ENCODE measurements at places on chromosomes 11 and 22. TPM values are rescaled to one million over a fixed set of nuclear protein-coding genes. Genes with fewer than 3 reads are reported as not detected.

- peaks cover 12% of the 10 kb centered on the region for H3K27me3 ChIP-seq
- no peak overlapping the region for H3K27ac ChIP-seq
- H3K4me1 ChIP-seq, result no peaks in the 10 kb centered on the region
Measured at GRCh38 chr22:47534804-47535410, 772.5 kb downstream of the TBC1D22A start.

GRCh38 chr22:30260682-30261081 is 6.0 kb downstream of the OSM start:
- DNase-seq, result no peak
- peaks cover 5% of the 10 kb centered on the region for H3K36me3 ChIP-seq
- H3K27me3 ChIP-seq, result no peaks in the 10 kb centered on the region
- no peak overlapping the region for H3K4me3 ChIP-seq
- H3K27ac ChIP-seq, result no peak overlapping the region

MRTFA gene
- 32.6 TPM for total RNA-seq

DNA sequence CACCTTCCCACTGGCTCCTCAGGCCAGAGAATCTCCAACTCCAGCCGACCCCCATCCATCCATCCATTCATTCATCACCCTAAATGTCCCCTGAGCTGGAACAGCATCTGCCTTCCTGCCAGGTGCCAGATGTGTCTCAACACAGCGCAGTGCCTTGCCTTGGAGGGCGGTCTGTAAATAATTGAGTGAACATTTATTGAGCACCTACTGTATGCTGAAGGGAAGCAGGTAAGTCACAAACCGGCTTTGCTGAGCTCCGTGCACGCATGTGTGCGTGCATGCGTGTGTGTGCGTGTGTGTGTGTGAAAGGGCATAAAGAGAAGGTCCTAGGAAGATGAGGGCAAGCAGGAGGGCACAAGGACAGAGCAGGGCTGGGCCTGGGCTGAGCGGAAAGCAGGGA is 10.2 kb downstream of the KCNJ4 start:
- no peaks in the 10 kb centered on the region for H3K36me3 ChIP-seq
- no peak for DNase-seq
- H3K4me1 ChIP-seq, result no peaks in the 10 kb centered on the region
- no peak overlapping the region for H3K4me3 ChIP-seq

TTC9C gene
- 37.4 TPM for total RNA-seq

DNA sequence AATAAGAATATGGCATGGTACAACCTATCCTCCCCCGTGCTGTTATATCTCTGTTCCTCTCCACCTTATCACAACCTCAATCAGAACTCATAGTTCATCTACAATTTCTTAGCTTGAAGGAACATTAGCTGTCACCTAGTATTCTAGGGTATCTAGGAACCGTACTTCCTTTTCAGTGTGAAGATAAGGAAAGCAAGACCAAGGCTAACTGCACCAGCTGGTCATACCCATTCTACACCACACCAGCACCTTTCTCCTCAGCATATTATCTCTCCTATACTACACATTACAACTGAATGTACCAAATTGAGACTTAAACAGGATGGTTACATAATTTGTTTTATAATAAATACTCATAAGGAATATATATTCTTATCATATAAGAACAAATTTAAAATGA is 73.1 kb downstream of the ARHGAP32 start:
- H3K36me3 ChIP-seq, result no peaks in the 10 kb centered on the region
- DNase-seq, result no peak
- H3K27me3 ChIP-seq, result no peaks in the 10 kb centered on the region
- no peak overlapping the region for H3K4me3 ChIP-seq

Measured in PC-3 (cell line).